ENCODE measurements at places on chromosomes 4 and X.

- no peak for DNase-seq
Measured at GRCh38 chr4:61397174-61397573, 197.0 kb downstream of the ADGRL3 start.

DNA sequence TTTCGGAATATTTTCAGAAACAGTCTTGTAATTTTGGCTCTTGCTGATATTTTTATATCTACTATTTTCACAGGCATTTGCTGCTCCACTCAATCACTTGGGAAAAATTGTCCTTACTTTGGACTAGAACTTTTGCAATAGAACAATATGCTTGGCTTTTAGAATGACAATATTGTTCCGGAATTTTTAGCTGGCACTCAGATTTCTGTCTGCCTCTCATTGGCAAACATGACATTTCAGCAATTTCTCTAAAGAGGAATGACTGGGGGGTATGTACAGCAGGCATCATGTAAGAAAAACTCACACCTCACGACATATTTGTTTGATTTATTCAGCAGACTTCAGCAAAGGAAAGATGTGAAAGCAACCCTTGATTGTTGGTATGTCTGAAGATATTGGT, 243.6 kb upstream of the GPRIN3 start:
- no peak for DNase-seq

DNA sequence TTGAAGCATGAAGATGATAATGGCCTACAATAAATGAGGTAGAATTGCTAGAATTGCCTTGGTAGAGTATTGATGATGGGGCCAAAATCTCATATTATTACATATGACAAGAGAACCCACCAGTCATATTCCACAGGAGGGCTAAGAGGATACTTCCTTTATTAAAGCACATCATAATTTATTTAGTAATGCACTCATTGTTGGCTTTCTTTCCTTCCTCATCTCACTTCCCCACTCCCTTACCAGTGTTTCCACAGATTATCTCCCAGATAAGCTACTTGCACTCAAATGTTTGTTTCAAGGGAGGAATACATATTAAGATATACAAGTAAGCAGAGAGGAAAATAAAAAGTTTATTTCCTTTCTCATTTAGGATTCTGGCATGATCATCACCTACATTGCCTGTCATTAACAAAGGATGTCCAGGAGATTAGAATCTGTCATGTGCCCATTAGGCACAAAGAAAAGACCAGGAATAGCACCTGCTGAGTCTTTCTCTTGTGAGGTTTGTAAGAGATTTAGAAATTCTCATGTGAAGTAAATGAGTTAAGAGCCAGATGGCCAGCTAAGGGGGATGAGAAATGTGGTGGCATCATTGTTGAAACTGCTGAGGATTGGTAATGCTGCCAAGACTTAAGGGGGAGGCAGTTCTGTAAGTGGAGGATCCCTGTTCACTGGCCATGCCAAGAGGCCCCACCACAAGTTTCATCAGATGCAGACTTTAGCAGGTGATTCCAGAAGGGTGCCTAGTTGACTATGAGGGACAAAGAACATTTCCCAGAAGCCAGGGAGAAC, 52.4 kb upstream of the PRDM8 start:
- DNase-seq, result no peak

GRCh38 chr4:176404621-176405020, 84.9 kb downstream of the SPCS3 start:
- peak; percentile 48 for DNase-seq

DNA sequence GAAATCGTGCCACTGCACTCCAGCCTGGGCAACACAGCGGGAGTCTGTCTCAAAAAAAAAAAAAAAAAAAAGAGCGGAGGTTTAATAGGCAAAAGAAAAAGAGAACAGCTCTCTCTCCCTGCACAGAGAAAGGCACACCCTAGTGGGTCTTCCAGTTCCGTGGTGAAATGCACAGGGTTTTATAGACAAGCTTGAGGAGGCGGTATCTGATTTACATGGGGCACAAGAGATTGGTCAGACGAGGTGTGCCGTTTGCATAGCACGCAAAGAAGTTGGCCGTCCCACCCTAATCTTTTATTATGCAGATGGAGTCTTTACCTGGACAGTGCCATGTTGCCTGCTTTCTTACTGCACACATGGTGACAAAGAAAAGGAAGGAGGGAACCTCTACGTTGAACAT, 33.5 kb upstream of the REST start:
- DNase-seq, result no peak

DNA sequence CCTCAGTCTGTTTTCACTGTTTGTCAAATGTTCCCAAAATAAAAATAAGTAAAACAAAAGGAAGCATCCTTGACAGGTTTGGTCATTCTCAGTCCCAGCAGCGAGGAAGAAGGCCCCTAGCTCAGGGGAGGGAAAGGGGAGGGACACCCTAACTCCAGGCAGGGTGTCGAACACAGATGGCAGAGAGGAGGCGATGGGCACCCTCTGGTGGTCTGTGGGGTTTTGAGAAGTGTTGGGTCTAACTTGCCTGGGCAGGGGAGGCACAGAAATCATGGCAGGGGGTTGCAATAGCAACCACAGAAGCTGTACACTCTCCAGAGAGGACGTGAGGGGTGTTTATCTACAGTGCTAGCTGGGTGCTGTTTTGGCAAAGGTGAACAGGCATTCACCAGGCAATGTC, 229.8 kb upstream of the SFRP2 start:
- peak; percentile 22 for DNase-seq
